ENCODE measurements at places on chromosomes 16 and 17.

- no peak for DNase-seq
These were observed 16.6 kb downstream of the G6PC1 start for GRCh38 chr17:42917236-42917603.

DNA sequence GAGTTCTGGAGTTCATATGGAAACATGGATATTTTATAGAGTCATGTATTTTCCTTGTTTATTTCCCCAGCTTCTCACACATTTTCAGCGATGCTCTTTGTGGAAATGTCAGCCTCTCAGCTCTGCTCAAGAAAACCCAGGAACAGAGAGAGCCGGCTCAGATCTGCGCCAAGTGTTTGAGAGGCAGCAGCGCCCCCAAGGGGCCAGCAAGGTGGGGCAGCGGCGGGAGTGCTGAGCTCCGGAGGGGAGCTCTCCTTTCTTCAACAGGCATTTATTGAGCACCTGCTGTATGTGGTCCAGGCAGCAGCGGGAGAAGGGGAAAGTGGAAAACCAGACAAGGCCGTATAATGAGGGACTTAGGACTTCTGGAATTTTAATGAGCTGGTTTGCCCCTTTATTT lies 421.1 kb upstream of the C16orf82 start:
- no peak for DNase-seq

DNA sequence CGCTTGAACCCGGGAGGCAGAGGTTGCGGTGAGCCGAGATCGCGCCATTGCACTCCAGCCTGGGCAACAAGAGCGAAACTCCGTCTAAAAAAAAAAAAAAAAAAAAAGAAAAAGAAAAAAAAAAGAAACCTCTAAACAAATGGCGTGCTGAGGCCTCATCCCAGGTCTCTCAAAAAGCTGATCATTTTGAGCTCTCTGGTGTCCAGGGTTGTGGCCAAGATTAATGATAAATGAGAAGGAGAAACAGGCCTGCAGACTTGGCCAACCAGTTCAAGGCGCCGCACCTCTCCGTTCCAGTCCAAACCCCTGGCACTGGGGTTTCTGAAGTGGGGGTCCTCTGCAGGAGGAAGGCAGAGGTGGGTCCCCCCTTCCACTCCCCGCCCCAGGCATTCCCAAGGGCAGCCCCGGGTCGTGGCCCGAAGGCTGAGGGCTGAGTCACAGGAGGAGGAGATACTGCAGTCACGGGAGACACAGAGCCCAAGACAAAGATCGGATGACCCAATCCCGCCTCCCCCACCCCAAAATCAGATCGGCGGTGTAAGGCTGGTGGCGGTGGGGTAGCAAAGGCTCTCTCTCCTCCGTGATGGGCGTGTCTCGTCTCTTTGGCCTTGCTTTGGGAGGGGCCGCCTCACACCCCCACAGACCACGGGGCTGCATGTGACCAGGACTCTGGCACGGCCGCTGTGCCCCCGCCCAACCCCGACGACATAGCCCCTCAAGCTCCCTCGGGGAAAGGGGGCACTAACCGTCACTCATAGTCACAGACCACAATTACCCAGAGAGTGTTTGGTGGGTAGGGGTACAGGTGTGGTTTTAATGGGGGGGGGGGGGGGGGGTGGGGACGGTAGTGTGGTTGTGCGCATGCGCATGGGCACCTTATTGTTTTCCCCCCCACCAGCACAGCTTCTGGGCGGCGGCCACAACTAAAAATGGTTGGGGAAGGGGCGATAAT lies 1.1 kb downstream of the VAT1 start:
- DNase-seq = peak; percentile 53

DNA sequence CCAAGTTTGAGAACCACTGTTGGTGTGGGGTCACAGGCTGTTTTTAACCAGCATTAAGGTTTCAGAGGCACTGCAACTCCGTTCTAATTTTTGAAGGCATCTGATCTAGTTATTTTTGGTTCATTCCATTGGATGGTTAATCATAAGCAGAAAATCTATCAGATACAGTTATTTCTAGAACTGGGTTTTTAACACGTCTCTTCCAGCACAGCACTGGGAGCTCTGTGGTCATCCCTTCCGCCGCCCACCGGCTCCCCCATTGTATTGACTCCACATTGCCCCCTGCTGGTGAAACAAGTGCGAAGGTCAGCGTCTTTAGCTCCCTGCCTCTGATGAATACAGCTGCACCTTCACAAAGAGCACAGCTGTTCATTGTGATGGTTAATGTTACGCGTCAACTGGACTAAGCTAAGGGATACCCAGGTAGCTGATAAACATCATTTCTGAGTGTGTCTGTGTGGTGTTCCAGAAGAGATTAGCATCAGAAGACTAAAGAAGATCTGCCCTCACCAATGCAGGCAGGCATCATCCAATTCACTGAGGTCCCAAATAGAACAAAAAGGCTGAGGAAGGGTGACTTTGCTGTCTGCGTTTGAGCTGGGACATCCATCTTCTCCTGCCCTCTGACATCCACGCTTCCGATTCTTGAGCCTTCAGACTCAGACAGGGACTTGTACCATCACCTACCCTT lies 8.5 kb downstream of the CCL18 start:
- DNase-seq = peak; percentile 59

GRCh38 chr16:795580-796229 lies 4.8 kb downstream of the GNG13 start:
- DNase-seq = no peak

GRCh38 chr17:73521376-73521775 lies 122.9 kb downstream of the SDK2 start:
- no peak for DNase-seq

DNA sequence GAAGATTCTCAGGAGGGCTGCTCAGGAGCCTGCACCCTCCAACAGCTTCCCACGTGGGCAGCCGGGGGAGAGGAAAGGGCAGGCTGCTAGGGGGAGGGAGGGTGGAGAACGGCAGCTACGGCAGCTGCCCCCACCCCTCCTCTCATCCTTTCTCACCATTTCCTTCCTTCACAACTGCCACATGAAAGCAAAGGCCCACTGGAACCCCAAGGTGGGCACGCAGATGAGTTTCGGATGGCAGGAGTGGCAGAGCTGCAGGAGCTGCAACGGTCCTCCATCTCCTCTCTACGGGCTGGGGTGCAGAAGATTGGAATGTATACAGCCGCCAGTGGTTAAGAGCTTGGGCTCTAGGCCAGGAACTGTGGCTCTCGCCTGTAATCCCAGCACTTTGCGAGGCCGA lies 77.7 kb downstream of the GAS7 start:
- DNase-seq = no peak

DNA sequence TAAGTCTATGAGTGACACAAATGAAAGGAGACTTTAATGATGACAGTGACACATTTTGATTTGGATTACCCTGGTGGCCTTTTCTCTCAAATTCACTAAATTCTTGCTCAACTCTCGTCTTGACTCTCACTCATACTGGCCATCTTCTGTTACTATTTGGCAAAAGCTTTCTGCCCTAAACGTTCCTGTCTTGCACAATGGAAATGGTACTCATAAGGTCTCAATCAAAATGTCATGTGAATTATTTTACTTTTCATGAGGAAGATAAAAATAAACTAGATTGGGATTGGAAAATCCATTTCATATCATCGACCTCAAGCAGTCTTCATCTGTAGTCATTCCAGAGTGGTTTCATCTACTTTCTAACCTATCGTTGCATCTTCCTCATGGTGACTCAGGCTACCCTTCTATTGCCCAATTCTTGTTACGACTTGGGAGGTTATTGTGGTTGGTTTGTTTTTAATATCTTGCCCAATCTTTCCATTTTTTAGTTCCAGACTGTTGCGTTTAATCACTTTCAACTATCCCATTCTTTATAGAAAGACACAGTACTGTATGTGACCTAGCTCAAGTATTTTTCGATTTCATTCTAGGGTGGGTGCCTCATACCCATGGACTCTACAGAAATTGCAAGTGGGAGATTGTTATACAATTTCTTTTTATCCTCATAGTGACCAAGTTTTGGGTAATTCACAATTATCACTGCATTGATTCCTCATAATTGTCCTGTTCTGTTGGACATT lies 317.2 kb upstream of the KCNJ16 start:
- peak; percentile 93 for DNase-seq

DNA sequence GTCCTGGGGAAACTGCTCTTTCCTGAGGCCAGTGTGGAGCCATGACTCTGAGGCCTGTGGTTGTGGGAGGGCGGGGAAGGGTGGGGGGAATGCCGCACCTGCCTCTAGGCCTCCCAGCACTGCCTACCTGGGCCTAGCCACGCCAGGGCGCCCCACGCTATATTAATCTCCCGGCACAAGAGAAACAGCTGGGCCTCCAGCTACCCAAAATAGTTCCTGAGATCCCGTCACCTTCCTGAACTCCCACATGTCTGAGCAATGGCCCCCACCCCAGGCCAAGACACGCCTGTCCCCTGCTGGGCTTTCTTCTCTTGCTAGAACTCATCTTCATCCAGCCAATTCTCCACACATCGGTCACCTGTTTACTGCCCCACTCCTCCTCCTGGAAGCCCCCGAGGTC lies 13.0 kb upstream of the MTSS2 start:
- no peak for DNase-seq

- no peak for DNase-seq
These were observed 230.5 kb downstream of the CCDC182 start for GRCh38 chr17:57514614-57515013.

- DNase-seq = no peak
These were observed 78.0 kb downstream of the MYO1D start for GRCh38 chr17:32798938-32799337.

- DNase-seq = no peak
These were observed 12.3 kb downstream of the CES4A start for GRCh38 chr16:67000384-67001351.

GRCh38 chr16:379961-380761 lies 1.6 kb downstream of the PGAP6 start:
- DNase-seq = no peak

- DNase-seq = no peak
These were observed 12.5 kb upstream of the SRSF1 start for GRCh38 chr17:58019521-58019920.

- DNase-seq = peak; percentile 60
These were observed 58.0 kb upstream of the GSE1 start for GRCh38 chr16:85554889-85555718.

GRCh38 chr16:55622272-55622671 lies 33.5 kb upstream of the SLC6A2 start:
- peak; percentile 82 for DNase-seq

- no peak for DNase-seq
These were observed 78.8 kb downstream of the ZFHX3 start for GRCh38 chr16:72969146-72969545.

GRCh38 chr17:52134641-52135040 lies 23.9 kb downstream of the CA10 start:
- DNase-seq = no peak

- no peak for DNase-seq
These were observed 415.0 kb downstream of the SOX9 start for GRCh38 chr17:72535779-72536178.

- no peak for DNase-seq
These were observed 30.8 kb downstream of the OTOA start for GRCh38 chr16:21694609-21695008.

DNA sequence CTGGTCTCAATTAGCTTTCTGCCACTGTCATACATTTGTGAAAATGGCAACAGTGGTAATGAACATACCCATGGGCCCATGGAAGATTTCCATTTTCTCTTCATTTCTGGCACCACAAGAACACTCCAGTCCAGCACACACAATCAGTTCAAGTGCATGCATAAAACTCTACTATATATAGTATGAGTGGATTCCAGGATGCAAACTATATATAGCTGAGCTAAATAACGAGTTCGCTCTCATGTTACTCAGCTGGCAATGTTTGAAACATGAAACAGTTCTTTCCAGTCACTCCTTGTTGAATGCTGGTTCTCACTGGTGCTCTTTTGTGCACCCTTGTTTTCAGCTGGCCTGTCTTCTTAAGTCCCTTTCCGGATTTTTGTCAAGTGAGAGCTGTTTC lies 75.2 kb upstream of the DHX40 start:
- DNase-seq = no peak

GRCh38 chr17:79036596-79036995 lies 12.6 kb downstream of the C1QTNF1 start:
- peak; percentile 75 for DNase-seq

DNA sequence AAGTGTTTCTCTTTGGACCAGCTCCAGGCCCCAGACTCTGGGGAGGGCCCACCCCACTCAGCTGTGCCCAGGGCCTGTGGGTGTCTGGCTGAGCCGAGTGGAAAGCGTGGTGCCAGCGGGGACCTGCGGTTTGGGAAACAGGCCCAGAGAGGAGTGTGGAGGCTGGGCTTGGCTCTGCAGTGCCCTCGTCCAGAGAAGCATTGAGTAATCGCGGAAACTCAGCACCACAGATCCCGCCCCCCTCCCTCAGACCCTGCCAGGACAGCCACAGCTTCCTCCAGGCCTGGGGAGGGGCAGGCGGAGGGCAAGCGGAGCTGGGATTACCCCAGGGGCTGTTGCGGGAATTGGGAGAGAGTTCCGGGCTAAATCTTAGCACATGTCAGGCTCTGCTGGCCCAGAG lies 14.6 kb upstream of the PITPNA start:
- DNase-seq = peak; percentile 97

Measured in MV-4-11 (cell line).